ENCODE measurements at places on chromosomes 6 and 20.

- peak; percentile 76 for DNase-seq
These were observed 49.6 kb downstream of the ATXN1 start for GRCh38 chr6:16711546-16712254.

- no peak for DNase-seq
These were observed 4.2 kb upstream of the ZBTB46 start for GRCh38 chr20:63835021-63835858.

DNA sequence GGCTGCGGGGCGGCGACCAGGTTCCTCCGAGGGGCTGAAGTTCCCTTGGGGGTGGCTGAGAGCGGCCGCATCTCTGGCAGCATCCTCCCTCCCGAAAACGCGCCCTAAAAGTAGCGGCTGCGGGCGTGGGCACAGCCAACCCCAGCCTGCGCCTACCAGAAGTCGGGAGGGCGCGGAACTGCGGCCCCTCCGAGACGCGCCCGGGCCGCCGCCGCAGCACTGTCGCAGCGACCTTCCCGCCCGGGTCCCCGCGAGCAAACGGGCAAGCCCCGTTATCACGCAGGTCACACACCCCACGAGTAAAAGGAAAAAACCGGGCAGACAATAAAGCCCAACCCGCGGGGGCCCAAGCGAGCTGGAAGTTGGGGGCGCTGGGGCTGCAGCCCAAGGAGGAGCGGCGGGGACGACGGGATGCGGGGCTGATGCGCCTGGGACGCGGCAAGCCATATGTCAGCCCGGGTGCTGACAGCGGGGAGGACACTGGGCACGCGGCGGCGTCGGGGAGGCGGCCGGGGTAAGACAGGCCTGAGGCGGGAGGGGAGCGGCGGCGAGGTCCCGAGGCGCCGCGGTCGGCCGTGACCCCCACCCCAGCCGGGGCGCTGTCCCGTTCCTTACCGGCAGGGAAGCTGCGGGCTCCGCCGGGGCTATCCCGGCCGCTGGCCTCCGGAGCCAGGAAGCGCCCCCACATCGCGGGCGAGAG, 659 bp downstream of the CEP85L start:
- peak; percentile 53 for DNase-seq

GRCh38 chr20:37385659-37386504, 39.9 kb downstream of the SRC start:
- no peak for DNase-seq

- no peak for DNase-seq
These were observed 200.1 kb downstream of the BMP7 start for GRCh38 chr20:57066126-57066900.

DNA sequence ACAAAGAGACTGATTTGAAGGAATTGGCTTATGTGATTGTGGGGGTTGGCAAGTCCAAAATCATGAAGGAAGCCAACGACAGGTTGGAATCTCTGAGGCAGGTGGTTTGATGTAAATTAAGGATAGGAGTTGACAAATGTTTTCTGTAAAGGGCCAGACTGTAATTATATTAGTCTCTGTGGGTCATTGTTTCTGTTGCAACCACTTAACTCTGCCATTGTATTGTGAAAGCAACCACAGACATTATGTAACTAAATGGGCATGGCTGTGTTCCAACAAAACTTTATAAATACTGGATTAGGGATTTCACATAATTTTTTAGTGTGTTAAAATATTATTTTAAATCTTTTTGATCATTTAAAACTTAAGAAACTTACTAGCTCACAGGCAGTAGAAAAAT, 199.2 kb upstream of the MYLIP start:
- no peak for DNase-seq

GRCh38 chr20:62202083-62202395, 18.0 kb downstream of the HRH3 start:
- no peak for DNase-seq

DNA sequence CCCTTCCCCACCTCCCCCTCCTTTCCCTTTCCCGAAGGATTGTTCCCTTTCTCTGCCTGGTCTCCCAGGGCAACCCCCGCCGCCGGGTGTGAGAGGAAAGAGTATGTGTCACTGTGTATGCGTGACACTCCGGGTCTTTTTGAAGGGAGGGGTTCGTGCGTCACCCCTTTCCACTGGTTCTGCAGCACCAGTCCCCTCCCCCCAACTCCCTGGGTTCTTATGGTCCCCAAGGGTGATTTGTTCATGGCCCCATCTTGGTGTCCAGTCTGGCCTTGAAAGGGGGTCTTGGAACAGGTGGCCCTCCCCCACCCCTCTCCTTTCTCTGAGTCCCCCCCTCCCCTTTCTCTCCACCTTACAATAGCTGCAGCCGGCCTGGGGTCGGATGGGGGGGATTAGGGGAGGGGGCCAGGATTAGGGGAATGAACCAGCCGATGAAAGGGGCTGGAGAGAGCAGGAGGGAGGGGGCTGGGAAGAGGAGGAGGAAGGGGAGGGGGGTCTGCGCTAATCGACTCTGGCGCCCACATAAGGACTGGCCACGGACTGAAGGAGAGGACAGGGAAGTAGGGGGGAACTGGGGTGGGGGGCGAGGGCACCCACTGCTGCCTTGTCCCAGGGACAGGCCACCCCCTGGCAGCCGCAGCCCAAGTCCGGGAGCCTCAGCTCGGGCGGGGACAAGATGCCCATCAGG, 1.3 kb upstream of the RING1 start:
- no peak for DNase-seq

GRCh38 chr20:12372557-12372956, 454.9 kb downstream of the BTBD3 start:
- no peak for DNase-seq

- DNase-seq, result no peak
These were observed 139.3 kb upstream of the RIN2 start for GRCh38 chr20:19618711-19619110.

GRCh38 chr6:41836022-41836659, 48.6 kb downstream of the TOMM6 start:
- DNase-seq, result no peak

DNA sequence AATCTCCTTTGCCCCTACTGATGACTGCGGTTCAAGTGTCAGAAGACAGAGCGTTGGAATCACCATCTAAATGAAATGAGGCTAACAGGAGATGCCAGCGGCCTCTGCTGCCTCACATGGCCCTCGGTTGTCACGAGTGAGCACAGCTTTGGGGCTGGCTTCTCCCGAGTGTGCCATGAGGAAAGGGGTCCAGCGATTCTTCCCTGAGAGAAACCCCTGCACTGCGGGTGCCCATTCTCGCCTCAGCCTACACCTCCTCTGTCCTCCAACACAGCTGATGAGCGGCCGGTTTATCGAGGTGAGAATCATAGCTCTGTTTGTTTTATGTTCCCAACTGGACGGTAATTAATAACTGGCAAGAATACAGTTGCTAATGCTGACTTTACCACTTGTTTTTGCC, 144.7 kb upstream of the RPS6KA2 start:
- DNase-seq, result no peak

DNA sequence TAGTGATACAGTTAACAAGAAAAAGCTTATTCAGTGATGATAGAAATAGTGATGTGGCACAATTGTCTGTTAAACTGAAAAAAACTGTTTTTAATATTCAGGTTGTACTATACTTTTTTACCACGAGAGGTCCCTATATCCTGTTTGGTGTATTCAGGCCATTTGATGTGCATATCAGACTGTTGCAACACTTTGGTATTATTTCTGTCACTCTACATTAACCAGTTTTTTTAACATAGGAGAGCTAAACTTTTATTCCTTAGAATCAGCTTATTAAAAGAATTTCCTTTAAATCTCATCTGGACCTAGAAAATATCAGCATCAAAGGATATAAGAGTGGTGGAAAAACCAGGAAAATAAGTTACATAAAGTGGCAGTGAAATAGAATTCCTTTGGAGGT, 36.8 kb downstream of the TSPYL4 start:
- no peak for DNase-seq

DNA sequence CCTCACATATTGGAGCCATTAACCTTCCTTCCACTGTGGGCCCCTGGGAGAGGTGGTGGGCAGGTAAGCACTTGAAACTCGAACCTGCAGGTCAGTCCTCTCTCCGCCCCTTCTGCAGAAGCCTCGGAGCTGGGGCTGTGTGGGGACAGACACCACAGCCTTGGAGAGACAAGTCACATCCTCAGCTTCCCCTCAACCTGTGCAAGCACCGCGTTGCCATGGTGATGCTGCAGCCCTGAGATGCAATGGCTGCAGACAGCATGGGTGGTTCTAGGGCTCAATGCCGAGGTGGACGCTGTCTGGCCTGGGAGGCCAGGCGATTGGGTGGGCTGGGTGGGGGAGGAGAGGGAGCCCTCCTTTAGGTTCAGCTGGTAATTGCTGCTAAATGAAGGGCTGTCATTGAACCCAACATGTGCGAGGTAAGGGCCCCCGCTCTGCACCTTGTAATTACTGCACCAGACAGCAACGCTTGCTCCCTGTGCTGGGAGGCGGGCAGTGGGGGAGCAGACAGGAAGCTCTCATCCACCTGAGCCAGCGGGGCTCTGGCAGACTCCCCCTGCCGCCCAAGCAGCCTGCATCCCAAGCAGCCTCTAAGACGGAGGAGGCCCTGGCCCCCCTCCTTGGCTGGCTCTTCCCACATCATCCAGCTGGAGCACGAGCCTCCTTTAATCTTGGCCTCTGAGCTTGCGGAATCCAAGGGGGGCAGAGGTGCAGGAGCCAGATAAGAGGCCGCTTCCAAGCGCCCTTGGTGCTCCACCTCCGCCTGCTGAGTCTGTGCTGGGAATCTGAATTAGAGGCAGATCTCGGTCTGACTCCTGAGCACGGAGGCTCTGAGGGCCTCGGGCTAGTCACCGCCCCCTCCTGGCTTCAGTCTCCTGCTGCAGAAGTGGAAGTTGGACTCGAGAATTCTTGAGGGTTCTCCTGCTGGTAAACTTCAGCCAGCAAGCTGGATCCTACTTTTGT, 39.8 kb upstream of the CDH22 start:
- DNase-seq, result no peak

DNA sequence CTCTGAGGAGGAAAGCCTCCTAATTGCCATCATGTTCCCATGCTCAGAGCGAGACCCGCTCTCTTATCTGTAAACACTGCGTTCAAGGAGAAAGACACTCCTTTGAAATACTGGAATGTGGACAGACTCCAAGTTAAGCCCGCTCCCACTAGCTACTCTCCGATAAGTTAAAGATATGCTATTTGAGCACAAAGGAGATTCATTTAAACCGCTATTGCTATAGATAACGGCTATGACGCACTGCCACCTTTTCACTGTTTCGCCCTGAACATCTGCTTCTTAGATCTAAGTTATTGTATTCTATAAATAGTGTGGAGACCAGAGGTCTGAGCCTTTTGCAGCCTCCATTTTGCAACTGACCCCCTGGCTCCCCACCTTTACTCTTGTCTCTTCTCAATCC, 82.3 kb downstream of the GPX5 start:
- no peak for DNase-seq

DNA sequence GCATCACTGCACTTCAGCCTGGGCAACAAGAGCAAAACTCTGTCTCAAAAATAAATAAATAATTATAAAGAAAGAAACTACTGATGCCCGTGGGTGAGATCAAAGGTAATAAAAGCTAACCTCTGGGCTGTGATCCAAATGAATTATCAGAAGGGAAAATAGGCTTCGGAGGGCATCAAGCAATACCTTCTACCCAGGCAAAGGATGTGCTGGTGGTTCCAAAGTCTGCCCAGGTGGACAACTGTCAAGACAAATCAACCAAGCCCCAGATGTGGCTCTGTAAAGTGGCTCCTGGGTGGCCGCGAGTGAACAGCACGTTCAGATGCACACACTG, 95.6 kb downstream of the SCML4 start:
- DNase-seq, result no peak

All from activated CD4-positive, alpha-beta memory T cell treated with anti-CD3 and anti-CD28 coated beads for 36 hours (primary cell).